Left ventricle myocardium inferior (tissue), 1 donor: ENCODE measurements at places on chromosomes 7 and 10. TPM values are rescaled to one million over a fixed set of nuclear protein-coding genes. Genes with fewer than 3 reads are reported as not detected.

Gene PTN
- 11.2 TPM for total RNA-seq

Gene GRID1
- 1.6 TPM for total RNA-seq

Gene TBX20
- total RNA-seq = 83.9 TPM

Gene CAV1
- 266 TPM for total RNA-seq

Gene FAM25G
- not detected for total RNA-seq

Gene DMTF1
- total RNA-seq = 19.4 TPM

Gene PNLIPRP2
- not detected for total RNA-seq

Gene CD36
- total RNA-seq = 1,018 TPM

Gene JAZF1
- 29.4 TPM for total RNA-seq

Gene CDHR3
- total RNA-seq = 11.4 TPM

Gene SERPINE1
- 4.3 TPM for total RNA-seq

Gene SLC29A4
- total RNA-seq = 3.7 TPM

Gene GIMAP2
- 5.0 TPM for total RNA-seq

Gene PTPRN2
- total RNA-seq = 1.3 TPM

Gene GNAT3
- not detected for total RNA-seq

Gene HOXA1
- not detected for total RNA-seq

Gene HECW1
- not detected for total RNA-seq

Gene OR2A12
- total RNA-seq = not detected

Gene CHN2
- total RNA-seq = 36.1 TPM

Gene THSD7A
- total RNA-seq = 1.6 TPM

Gene MKX
- 0.22 TPM for total RNA-seq

Gene TCERG1L
- not detected for total RNA-seq

Gene TEX47
- not detected for total RNA-seq

Gene MINDY4
- total RNA-seq = 3.8 TPM

Gene ZNF804B
- total RNA-seq = not detected

Gene DGKB
- total RNA-seq = 0.30 TPM

Gene HMX3
- total RNA-seq = not detected

Gene BICC1
- 5.7 TPM for total RNA-seq

Gene NPY
- total RNA-seq = not detected

Gene HYAL4
- not detected for total RNA-seq

Gene ENTPD1
- 7.7 TPM for total RNA-seq

Gene EBF3
- total RNA-seq = 6.2 TPM

Gene TSPAN12
- total RNA-seq = 68.7 TPM

Gene ADARB2
- 0.11 TPM for total RNA-seq

Gene IKZF5
- total RNA-seq = 12.9 TPM

Gene NUPR2
- not detected for total RNA-seq

Gene MRLN
- total RNA-seq = not detected

Gene RBAK
- 8.4 TPM for total RNA-seq

Gene UTF1
- total RNA-seq = not detected

Gene MYOZ1
- total RNA-seq = 4.8 TPM
